ENCODE measurements at places on chromosomes 2 and 18. TPM values are rescaled to one million over a fixed set of nuclear protein-coding genes. Genes with fewer than 3 reads are reported as not detected.

GRCh38 chr2:69298261-69298660 is 88.8 kb downstream of the GFPT1 start:
- no peaks in the 10 kb centered on the region for H3K36me3 ChIP-seq
- DNase-seq: no peak
- no peak overlapping the region for H3K4me3 ChIP-seq
- no peaks in the 10 kb centered on the region for H3K4me1 ChIP-seq
- H3K27me3 ChIP-seq: no peaks in the 10 kb centered on the region

GRCh38 chr2:206801418-206802189 is 36.2 kb downstream of the FASTKD2 start:
- DNase-seq: no peak
- H3K4me3 ChIP-seq: no peak overlapping the region
- H3K36me3 ChIP-seq: no peaks in the 10 kb centered on the region
- peaks cover 4% of the 10 kb centered on the region for H3K4me1 ChIP-seq
- no peak overlapping the region for H3K27ac ChIP-seq
- no peaks in the 10 kb centered on the region for H3K27me3 ChIP-seq

AMER3 gene
- polyA plus RNA-seq: not detected

RAB6C gene
- not detected for polyA plus RNA-seq

- H3K36me3 ChIP-seq: no peaks in the 10 kb centered on the region
- no peak overlapping the region for H3K27ac ChIP-seq
- no peaks in the 10 kb centered on the region for H3K27me3 ChIP-seq
- H3K4me1 ChIP-seq: no peaks in the 10 kb centered on the region
- H3K4me3 ChIP-seq: no peak overlapping the region
- no peak for DNase-seq
Measured at GRCh38 chr2:214676421-214677089, 132.9 kb downstream of the BARD1 start.

SUPT7L gene
- polyA plus RNA-seq: 19.0 TPM

DNA sequence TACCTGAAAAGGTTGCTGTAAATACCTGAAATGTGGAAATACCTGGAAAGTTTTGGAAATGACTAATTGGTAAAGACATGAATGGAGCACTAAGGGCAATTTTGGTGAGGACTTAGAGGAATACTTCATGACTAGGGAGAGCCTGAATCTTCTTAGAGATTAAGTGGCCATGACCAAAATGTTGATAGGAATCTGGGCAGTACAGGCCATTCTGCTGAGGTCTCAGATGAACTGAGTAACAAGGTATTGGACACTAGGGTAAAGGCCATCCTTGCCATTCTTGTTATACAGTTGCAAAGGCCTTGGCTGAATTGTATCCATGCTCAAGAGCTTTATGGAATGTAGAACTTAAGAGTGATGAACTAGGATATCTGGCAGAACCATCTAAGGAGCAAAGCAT is 742.9 kb upstream of the RAB6C start:
- no peak overlapping the region for H3K27ac ChIP-seq
- no peaks in the 10 kb centered on the region for H3K27me3 ChIP-seq
- no peak for DNase-seq
- no peak overlapping the region for H3K4me3 ChIP-seq

DNA sequence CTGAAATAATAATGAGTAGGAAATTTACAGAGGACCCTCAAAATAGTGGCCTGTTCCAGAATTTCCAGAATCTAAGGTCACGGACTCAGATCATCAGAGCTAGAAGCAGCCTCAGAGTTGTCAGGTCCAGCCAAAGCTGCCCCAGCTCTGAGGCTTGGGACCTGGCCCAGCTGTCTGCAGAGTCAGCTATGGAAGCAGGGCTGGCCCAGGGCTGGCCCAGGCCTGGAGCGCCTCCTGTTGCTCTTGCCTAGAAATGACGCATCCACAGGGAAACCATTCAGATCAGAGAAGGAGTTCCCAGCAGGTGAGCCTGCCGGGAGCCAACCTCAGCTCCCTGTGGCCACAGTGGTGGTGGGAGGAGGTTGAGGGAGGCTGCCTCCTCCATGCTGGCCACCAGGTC is 106.7 kb upstream of the ARL4C start:
- H3K27ac ChIP-seq: no peak overlapping the region
- H3K36me3 ChIP-seq: no peaks in the 10 kb centered on the region
- no peak for DNase-seq
- H3K27me3 ChIP-seq: no peaks in the 10 kb centered on the region
- no peaks in the 10 kb centered on the region for H3K4me1 ChIP-seq

HEATR5B gene
- polyA plus RNA-seq: 23.1 TPM

DNA sequence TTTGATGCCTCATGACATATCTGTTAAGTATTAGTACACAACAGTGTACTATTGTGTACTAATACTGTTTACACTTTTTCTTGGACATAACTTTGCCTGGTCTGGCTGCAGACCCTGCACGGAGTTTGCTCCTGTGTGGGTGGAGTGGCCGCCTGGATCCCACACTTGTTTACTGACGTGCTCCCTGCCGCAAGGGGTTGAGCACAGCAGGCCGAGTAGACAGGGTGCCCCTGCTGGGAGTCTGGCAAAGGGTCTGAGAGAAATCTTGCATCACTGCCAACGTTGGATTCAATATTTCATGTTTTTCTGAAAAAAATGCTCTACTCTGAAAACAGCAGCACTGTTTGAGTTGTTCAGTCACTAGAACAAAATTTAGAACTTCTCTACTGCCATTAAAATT is 59.0 kb downstream of the PDK1 start:
- H3K27ac ChIP-seq: no peak overlapping the region
- no peaks in the 10 kb centered on the region for H3K4me1 ChIP-seq
- H3K36me3 ChIP-seq: no peaks in the 10 kb centered on the region
- no peak for DNase-seq
- H3K4me3 ChIP-seq: no peak overlapping the region

DNA sequence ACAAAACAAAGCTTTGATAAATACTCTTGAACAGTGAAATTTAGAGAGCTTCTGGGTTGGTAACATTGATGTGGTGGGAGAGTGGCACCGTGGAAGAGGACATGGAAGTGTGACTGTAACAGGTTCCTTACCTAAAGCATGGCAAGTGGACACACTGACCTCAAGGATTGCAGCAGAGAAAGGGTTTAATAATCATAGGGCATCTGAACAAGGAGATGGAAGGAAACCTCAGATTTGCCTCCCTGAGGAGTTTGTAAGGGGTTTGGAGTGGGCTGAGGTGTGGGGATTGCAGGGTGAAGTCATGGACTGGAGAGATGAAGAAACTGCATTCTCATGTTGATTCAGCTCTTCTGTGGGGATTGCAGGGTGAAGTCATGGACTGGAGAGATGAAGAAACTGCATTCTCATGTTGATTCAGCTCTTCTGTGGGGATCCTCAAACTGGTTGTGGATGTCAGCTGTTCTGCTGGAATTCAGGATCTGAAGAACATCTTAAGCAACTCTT is 83.8 kb upstream of the TLK1 start:
- H3K27me3 ChIP-seq: no peaks in the 10 kb centered on the region
- H3K4me3 ChIP-seq: no peak overlapping the region
- H3K4me1 ChIP-seq: peaks cover 20% of the 10 kb centered on the region
- H3K36me3 ChIP-seq: no peaks in the 10 kb centered on the region
- no peak for DNase-seq

ZEB2 gene
- polyA plus RNA-seq: 0.39 TPM

SMARCAL1 gene
- 18.6 TPM for polyA plus RNA-seq

GRCh38 chr2:241088791-241089732 is 13.0 kb downstream of the MTERF4 start:
- DNase-seq: no peak
- no peaks in the 10 kb centered on the region for H3K4me1 ChIP-seq
- H3K36me3 ChIP-seq: peaks cover 49% of the 10 kb centered on the region
- H3K27me3 ChIP-seq: no peaks in the 10 kb centered on the region

DNA sequence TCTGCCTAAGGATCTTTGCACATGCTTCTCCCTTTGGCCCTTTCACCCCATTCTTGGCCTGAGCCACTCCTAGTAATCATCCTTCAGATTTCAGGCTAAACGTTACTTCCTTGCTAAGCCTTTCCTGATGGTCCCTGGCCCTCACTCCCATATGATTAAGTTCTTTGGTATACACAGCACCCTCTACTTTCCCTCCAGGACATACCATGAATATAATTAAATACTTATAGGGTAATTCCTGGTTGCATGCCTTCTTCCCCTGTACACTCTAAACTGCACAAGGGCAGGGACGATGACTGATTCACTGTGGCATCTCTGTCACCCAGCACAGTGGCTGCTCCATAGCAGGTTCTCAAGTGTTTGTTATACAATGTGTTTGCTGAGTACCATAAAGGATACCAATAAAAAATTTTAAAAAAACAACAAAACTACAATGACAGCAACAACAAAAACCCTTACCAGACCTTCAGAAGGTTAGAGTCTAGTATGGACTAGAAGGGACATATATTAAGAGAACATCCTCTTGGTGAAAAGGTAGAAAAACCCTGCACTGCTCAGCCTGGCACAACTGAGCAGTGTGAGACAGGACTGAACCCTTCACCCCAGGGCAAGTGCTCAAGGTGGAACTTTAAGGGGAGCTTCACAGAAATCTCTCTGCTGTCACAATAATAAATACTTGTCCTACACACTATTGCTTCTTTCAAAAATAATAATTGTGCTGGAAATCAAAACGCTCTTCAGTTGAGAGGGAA is 76.2 kb downstream of the AAK1 start:
- H3K4me3 ChIP-seq: no peak overlapping the region
- DNase-seq: no peak
- peak overlapping the region; percentile 56 for H3K27ac ChIP-seq

CCDC141 gene
- 16.7 TPM for polyA plus RNA-seq

CTDSP1 gene
- polyA plus RNA-seq: 22.5 TPM

DNA sequence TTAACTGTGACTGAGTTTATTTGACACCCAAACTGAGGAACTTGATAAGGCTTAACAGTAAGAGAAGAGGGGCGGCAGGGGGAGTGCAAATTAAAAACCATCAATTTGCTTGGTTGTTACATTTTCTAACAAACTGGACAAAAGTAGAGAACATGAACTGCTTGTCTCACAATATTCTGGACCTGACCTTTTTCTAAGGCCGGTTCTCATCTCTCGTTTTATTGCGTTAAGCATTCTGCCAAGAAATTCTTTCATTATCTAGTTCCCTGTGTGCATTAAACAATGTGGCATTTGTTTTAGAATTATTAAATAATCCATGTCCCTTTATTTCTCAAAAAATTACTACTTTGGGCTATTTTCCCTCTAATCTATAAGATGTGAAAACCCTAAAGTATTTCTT is 565.2 kb upstream of the PKDCC start:
- H3K4me3 ChIP-seq: no peak overlapping the region
- H3K4me1 ChIP-seq: no peaks in the 10 kb centered on the region
- no peaks in the 10 kb centered on the region for H3K27me3 ChIP-seq
- H3K27ac ChIP-seq: no peak overlapping the region
- DNase-seq: no peak

DNA sequence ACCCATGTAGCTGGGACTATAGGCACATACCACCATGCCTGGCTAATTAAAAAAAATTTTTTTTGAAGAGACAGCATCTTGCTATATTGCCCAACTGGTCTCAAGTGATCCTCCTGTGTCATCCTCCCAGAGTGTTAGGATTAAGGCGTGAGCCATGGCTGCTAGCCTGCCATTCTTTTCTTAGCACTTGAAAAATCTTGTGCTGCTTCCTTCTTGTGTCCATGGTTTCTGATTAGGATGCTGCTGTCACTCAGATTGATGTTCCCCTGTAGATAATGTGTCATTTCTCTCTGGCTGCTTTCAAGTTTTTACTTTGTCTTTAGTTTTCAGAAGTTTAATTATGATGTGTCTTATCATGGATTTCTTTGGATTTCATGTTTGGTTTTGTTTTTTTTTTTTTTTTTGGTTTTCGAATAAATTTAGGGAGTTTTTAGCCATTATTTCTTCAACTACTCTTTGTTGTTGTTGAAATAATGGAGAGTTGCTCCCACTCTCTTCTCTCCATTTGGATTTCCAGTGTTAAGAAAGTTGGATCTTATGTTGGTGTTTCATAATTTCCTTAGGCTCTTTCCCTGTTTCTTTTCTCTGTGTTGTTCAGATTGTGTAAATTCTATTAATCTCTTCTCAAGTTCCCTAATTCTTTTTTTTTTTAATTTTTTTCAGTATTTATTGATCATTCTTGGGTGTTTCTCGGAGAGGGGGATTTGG is 2.5 kb downstream of the ATP9B start:
- no peak for DNase-seq
- peaks cover 18% of the 10 kb centered on the region for H3K4me1 ChIP-seq
- H3K36me3 ChIP-seq: no peaks in the 10 kb centered on the region
- H3K4me3 ChIP-seq: no peak overlapping the region
- no peak overlapping the region for H3K27ac ChIP-seq
- no peaks in the 10 kb centered on the region for H3K27me3 ChIP-seq
